Spinal cord (tissue), 10 donors: ENCODE measurements at places on chromosomes 5 and 9.
A peak's percentile ranks its signal among the peaks of the same experiment; 100 is the strongest.

- DNase-seq = no peak
- no peaks in the 10 kb centered on the region for H3K36me3 ChIP-seq
- H3K27ac ChIP-seq = no peak overlapping the region
- H3K27me3 ChIP-seq = no peaks in the 10 kb centered on the region
Observed at GRCh38 chr9:15572200-15572770, 19.4 kb downstream of the CCDC171 start.

GRCh38 chr9:107389617-107390071, 99.9 kb downstream of the KLF4 start:
- no peaks in the 10 kb centered on the region for H3K36me3 ChIP-seq
- DNase-seq = no peak
- H3K27ac ChIP-seq = no peak overlapping the region
- no peaks in the 10 kb centered on the region for H3K27me3 ChIP-seq

GRCh38 chr9:136244122-136244968, 1.3 kb downstream of the QSOX2 start:
- H3K4me3 ChIP-seq = peak overlapping the region; percentile 54
- peaks cover 15% of the 10 kb centered on the region for H3K36me3 ChIP-seq
- H3K27ac ChIP-seq = no peak overlapping the region
- peaks cover 41% of the 10 kb centered on the region for H3K4me1 ChIP-seq

DNA sequence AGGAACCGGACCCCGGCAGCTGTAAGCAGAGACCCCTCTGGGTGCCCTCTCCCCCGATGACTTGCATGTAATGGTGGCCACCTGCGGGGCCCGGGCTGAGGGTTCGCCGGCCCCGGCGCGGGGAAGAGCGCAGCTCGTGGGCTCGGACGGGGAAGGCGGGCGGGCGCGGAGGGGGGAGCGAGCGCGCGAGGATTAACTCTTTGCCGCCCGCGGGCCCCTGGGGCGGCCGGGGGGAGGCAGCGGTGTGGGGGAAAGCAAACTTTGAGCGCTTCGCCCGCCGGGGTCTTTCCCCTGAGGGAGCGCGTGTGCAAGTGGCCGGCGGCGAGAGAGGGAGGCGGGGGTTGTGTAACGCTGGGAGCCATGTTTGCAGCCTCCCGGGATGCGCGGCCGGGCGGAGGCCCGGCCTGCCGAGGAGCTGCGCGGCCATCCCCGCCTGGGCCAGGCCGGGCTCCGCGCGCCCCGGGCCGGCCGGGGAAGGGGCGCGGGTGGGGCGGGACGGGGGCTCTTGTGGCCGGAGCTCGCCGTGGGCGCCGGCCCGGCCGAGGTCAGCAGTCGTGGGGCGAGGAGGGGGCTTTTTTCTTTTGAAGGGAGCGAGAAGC, 547 bp downstream of the ANP32B start:
- no peaks in the 10 kb centered on the region for H3K36me3 ChIP-seq
- peak overlapping the region; percentile 92 for H3K27ac ChIP-seq
- H3K27me3 ChIP-seq = no peaks in the 10 kb centered on the region
- DNase-seq = peak; percentile 60
- peak overlapping the region; percentile 75 for H3K4me3 ChIP-seq
- H3K4me1 ChIP-seq = peaks cover 30% of the 10 kb centered on the region

- DNase-seq = no peak
- peaks cover 3% of the 10 kb centered on the region for H3K36me3 ChIP-seq
- no peaks in the 10 kb centered on the region for H3K27me3 ChIP-seq
- no peak overlapping the region for H3K27ac ChIP-seq
- no peaks in the 10 kb centered on the region for H3K4me1 ChIP-seq
Observed at GRCh38 chr5:112356178-112356956, 62.7 kb downstream of the EPB41L4A start.

- H3K36me3 ChIP-seq = no peaks in the 10 kb centered on the region
- no peak overlapping the region for H3K4me3 ChIP-seq
- H3K27me3 ChIP-seq = no peaks in the 10 kb centered on the region
- H3K4me1 ChIP-seq = no peaks in the 10 kb centered on the region
- no peak for DNase-seq
Observed at GRCh38 chr5:94841598-94842322, 223.3 kb downstream of the SLF1 start.

DNA sequence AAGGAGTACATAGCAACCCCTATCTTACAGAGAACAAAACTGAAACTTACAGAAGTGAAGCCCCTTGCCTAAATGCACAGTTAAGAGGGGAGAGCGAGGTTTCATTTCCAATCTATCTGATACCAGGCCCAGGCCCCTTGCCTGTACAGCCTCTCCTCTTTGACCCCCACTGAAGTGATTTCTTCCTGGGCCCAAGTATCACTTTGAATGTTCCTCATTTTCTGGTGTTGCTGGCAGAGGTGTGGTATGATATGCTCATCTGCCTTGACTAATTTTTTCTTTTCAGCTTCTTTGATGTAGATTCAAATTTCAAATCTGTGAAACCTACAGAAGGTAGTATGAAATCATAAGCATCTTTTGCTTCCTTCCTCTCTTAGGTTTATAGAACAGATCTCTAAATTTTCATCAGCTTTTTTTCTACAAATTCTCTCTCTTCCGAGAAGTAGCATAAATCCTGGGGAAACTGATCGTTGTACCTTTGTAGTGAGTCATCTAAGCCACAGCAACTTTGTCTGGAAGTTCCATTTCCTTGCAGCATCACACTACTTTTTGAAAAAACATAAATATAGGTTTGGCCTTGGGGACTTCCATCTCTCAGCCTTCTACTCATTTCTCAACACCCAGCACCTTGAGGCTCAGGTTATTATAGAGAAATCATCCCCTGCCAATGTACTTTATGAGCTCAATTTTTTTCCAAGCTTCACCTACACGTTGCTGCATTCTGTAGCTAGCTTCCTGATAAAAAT, 402.4 kb upstream of the PTGER4 start:
- no peak overlapping the region for H3K4me3 ChIP-seq
- no peak overlapping the region for H3K27ac ChIP-seq
- no peak for DNase-seq
- H3K27me3 ChIP-seq = no peaks in the 10 kb centered on the region

DNA sequence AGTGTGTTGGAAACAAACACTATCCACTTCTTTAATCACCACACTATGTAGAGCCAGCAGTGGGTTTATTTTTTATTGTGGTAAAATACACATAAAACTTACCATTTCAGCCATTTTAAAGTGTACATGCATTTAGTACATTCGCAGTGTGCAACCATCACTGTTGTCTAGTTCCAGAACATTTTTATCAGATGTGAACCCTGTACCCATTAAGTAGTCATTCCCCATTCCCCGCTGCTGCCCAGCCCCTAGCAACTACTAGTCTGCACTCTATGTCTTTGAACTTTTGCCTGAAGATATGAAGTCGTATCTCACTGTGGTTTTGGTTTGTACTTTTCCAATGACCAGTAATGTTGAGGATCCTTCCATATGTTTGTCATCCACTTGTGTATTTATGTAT, 30.2 kb upstream of the F2R start:
- no peak overlapping the region for H3K27ac ChIP-seq
- no peaks in the 10 kb centered on the region for H3K27me3 ChIP-seq
- no peaks in the 10 kb centered on the region for H3K36me3 ChIP-seq
- no peak for DNase-seq
- H3K4me3 ChIP-seq = no peak overlapping the region

DNA sequence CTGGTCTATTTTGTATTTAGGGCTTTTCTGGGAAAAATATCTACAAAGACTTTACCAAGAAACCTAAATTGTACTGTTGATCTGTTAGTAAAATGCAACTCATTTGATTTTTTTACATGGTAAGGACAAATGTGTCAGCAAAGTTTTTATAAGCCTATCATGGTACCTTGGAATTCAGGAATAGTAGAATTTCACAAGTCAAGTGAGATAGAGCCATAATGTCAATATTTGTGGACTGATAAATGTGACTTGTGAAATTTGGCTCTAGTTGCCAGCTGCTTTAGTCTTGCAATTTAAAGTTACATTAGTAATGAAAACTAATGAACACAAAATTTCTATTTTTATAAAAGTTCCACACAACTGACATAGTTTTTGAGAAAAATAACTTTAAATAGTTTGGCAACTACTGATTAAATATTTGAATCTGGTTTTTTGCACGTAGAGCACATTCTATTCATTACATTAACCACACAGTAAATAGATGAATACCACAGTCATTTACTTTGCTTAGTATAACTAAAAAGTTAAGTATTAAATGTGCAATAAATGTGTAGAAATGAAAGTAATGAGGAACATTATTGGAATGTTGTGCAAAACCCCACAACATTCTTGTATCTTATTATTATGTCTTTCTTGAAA, 41.2 kb upstream of the RIOK2 start:
- no peak for DNase-seq
- no peaks in the 10 kb centered on the region for H3K36me3 ChIP-seq
- H3K4me1 ChIP-seq = no peaks in the 10 kb centered on the region
- no peaks in the 10 kb centered on the region for H3K27me3 ChIP-seq

DNA sequence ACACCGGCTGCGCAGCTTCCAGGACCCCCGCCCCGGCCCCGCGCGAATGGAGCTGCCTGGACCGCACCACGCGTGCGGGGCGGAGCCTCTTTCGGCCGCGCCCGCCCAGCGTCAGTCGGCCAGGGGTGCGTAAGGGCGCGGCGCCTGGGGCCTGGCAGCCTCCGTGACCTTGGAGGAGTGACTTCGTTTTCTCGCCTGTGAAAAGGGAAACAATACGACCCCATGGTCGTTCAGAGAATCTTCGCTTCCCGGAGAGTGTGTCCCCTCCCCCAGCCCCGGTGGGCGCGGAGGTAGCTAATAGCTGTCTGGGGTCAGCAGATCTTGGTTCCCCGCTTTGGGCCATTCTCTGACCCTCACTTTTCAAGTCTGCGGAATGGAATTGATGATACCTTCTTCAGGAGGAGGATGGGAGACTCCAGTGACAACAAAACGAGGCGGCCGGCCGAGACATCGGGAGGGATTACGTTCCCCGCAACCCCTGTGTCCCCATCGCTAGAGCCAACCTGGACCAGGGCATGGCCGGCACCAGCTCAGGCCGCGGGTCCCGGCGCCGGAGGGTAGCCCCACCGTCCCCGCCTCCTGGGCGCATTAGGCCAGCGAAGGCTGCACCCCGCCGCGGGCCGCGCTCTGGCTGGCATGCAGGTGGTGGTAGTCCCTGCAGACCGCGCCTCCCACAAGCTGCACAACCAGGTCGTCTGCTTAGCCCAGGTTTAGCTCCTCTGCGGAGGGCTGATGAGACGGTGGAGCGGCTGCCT, 5.5 kb upstream of the CDHR2 start:
- H3K27ac ChIP-seq = peak overlapping the region; percentile 52
- H3K4me3 ChIP-seq = peak overlapping the region; percentile 59
- H3K27me3 ChIP-seq = no peaks in the 10 kb centered on the region
- H3K36me3 ChIP-seq = peaks cover 9% of the 10 kb centered on the region
- DNase-seq = peak; percentile 60

DNA sequence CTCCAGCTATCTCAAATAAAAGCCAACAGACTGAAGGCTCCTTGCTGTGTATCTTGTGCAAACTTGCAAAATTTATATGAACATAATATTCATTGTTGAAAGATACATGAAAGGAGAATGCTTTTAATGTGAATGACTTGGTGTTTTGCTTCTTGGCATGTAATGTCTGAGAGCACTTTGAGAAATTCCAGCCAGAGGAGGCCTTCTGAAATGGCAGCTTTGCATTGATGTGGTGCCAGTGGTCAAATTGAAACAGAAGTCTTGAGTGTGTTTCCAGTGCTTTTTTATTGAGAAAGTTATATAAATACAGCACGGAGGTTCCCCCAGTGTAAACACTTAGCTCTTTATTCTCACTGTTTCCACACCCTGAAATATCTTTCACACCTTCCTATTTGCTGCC, 182.1 kb downstream of the ADCY2 start:
- no peak overlapping the region for H3K4me3 ChIP-seq
- H3K27ac ChIP-seq = no peak overlapping the region
- H3K36me3 ChIP-seq = no peaks in the 10 kb centered on the region
- DNase-seq = no peak
- H3K27me3 ChIP-seq = no peaks in the 10 kb centered on the region

DNA sequence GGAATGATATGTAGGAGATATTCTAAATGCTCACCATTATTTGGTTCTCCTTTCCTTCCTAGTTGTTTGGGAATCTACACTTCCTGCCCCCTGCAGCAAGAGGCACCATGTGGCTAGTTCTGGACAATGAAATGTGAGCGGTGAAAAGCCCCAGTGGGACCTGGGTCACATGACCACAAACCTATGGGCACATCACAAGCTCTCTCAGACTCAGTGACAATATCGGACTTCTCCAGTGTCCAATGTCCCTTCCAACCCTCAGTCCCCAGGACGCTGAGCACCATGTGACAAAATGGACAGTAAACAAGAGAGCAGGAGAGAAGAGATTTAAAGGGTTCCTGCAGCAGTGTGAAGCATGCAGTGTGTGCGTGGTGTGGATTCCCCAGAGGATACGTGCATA, 44.6 kb upstream of the FOXE1 start:
- no peak overlapping the region for H3K27ac ChIP-seq
- no peak overlapping the region for H3K4me3 ChIP-seq
- H3K36me3 ChIP-seq = no peaks in the 10 kb centered on the region
- H3K4me1 ChIP-seq = peaks cover 3% of the 10 kb centered on the region
- DNase-seq = no peak

DNA sequence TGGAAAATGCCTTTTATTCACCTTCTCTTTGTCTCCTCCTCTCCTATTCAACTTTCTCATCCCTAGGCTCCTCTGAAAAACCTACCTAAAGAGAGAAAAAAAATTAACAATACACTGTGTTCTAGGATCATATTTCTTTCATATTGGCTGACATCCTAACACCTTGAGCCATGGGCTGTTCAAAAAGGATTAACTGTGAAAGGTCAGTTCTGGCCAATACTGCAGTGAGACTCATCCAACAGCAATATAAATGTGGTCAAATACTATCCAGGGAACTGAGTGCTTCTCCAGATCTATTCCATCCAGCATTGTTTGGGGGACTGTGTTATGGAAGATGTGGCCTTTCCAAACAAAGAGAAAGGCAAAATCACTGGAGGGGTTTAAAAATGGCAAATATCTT, 131.1 kb upstream of the MOCS2 start:
- no peak for DNase-seq
- no peaks in the 10 kb centered on the region for H3K36me3 ChIP-seq
- no peaks in the 10 kb centered on the region for H3K4me1 ChIP-seq
- H3K27me3 ChIP-seq = no peaks in the 10 kb centered on the region
- H3K4me3 ChIP-seq = no peak overlapping the region

- no peak for DNase-seq
- no peak overlapping the region for H3K4me3 ChIP-seq
- no peaks in the 10 kb centered on the region for H3K27me3 ChIP-seq
- H3K36me3 ChIP-seq = no peaks in the 10 kb centered on the region
- no peak overlapping the region for H3K27ac ChIP-seq
- H3K4me1 ChIP-seq = no peaks in the 10 kb centered on the region
Observed at GRCh38 chr9:12975496-12975895, 200.7 kb downstream of the LURAP1L start.

GRCh38 chr9:96294159-96294545, 7.8 kb downstream of the HSD17B3 start:
- no peaks in the 10 kb centered on the region for H3K27me3 ChIP-seq
- H3K4me1 ChIP-seq = peaks cover 5% of the 10 kb centered on the region
- no peaks in the 10 kb centered on the region for H3K36me3 ChIP-seq

DNA sequence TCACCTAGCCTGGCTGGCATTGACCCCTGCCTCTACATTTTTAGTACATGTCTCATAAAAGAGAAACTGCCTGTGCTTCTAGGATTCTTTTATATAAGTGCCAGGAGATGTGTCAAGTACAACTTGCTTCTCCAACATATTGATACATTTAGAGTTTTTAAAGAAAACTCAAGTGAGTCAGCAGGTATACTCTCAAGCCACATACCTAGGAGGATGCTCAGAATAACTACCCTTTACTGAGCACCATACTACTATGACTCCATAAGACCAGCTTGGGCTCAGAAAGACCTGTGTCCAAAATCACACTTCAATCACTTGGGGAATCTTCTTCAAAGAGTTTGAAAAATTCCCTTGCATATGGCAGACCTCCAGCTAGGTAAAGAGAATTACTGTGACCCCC, 389.8 kb upstream of the SLC24A2 start:
- no peak for DNase-seq
- no peak overlapping the region for H3K27ac ChIP-seq
- no peaks in the 10 kb centered on the region for H3K27me3 ChIP-seq
- no peak overlapping the region for H3K4me3 ChIP-seq
- H3K36me3 ChIP-seq = no peaks in the 10 kb centered on the region
